ENCODE measurements at places on chromosomes 5 and 9.

- no peak for DNase-seq
Measured at GRCh38 chr5:122774519-122774860, 390 bp upstream of the SNX2 start.

DNA sequence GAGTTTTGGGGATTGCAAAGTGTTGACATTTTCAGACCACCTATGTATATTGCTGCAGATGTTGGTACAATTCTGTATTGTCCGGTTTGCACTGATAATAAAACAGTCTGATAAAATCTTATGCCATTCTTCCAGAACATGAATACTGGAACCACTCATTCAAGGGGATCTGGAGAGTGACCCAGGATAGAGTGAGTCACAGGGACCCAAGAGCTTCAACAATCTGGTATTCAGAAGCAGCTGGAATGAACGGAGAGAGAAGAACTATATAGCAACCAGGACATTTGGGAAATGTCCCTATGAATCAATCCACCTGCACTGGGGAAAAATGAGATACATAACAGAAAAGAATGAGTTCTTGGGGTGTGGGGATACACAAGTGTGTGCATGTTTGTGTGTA is 73.3 kb downstream of the SH3TC2 start:
- DNase-seq: no peak

- DNase-seq: no peak
Measured at GRCh38 chr9:98935071-98935505, 8.6 kb upstream of the COL15A1 start.

GRCh38 chr5:127854520-127854919 is 151.3 kb downstream of the CCDC192 start:
- no peak for DNase-seq

DNA sequence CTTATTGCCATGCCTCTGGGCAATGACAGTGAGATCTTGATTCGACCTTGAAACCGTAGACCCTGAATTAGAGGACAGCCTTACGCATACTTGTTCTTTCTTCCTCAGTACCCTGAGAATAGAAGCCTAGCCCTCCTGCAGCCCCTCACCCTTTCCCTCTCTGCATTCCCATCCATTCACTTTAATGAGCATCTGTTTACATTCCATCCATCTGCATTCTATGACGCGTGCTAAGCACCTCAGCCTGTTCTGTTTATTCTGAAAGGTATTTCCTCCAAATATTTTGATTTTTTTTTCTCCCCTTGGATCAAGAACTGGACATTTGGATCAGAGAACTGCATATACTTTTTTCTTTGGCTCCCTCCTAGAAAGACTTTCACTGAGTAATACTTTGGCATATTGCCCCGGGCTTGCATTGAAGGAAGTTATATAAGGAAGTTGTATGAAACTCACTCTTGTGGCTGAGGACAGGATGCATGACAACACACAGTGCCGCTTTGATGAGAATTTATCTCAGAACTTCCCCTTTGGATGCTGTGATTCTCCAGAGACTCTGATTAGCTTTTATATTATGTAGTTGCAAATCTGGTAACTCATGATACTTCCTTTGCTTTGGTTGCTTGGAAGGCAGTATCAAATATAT is 15.7 kb downstream of the TMEM8B start:
- DNase-seq: no peak

GRCh38 chr9:136977223-136977622 is at the start of gene PTGDS:
Gene PTGDS, plus strand, starts transcription at chr9:136977504. Its CDS starts 75 bp downstream, at chr9:136977579.
- no peak for DNase-seq

GRCh38 chr5:132662004-132662401 is 4.0 kb downstream of the IL13 start:
- DNase-seq: no peak

DNA sequence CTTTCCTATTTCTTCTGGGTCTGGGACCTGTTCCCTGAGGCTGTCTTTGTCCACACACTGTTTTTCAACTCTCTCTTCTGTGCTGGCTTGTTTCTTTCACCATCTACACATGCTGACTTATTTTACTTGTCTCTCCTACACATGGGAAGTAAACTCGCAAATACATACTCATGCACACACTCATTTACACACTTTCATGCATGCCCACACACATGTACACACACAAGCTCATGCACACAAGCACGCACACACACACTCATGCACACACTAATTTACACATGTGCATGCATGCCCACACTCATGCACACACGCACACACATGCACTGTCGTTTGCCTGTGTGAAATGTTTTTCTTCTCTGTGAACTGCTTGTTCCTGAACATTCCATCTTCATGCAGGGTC is 169.0 kb downstream of the IRX2 start:
- DNase-seq: no peak

- DNase-seq: no peak
Measured at GRCh38 chr5:89120719-89121118, 237.7 kb upstream of the MEF2C start.

DNA sequence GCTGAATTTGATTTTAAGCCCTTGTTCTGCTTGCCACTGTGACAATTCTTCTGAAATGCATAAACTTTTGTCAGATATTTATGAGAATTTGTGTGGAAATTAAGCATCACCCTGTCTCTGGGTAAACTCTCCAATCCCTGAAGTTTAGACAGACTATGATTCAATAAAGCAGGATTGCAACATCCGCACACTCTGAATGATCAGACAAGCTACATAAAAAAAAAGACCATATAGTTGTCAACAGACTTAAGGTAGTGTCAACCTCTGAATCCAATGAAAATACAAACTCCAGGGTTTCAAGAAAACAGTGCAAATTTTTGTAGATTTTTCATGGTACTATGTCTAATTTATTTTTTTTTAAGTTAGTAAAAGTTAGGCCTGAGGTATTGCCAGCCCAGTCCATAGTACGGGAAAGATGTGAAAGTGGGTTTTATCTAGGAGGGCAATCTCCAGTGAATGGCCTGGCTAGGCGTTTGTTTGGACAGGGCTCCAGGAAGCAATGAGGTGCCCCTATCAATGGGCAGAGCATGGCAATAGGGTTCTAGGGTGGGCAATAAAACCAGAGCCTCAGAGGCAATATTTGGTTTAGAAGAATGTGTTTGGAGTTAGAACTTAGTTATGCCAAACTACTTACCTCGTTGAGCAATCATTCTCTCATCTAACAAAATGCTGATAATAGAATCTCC is 762.6 kb upstream of the SEMA6A start:
- no peak for DNase-seq

DNA sequence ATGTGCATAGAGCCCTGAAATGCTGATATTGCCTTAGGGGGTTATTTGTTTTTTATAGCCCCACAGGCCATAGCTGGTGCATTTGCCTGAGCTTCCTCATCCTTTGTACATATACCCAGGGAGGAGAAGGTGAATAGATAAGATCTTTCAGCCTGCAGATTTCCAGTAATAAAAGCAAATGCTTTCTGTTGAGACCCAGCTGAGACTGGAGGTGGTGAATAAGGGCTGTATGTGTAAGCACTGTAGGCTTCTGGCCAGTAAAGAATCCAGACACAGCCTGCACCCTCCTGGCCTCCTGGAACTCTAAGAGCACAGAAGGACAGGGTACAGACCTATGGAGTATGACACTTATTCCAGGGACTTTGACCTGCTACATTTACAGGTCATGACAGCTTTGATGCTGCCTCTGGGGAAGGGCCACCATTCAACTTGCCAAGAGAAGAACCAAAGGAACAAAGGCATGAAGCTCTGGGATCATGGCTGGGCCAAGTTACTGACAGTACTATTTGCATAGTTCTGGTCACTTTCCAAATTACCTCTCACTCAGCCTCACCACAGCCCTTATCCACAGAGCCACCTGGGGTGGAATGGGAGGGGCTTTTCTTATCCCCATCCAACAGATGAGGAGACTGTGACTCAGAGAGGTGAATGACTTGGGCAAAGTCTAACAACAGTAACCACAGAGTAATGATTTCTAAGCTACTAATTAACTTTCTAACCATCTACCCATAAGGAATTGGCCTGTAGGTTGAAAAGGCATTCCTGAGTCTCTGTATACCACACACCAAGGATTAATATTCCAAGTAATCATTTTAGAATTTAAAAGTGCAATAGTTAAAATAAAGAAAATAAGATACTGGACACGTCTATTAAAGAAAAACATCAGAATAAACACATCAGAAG is 604.5 kb upstream of the KLF4 start:
- DNase-seq: no peak

- DNase-seq: no peak
Measured at GRCh38 chr5:1371218-1371971, 26.5 kb upstream of the CLPTM1L start.

DNA sequence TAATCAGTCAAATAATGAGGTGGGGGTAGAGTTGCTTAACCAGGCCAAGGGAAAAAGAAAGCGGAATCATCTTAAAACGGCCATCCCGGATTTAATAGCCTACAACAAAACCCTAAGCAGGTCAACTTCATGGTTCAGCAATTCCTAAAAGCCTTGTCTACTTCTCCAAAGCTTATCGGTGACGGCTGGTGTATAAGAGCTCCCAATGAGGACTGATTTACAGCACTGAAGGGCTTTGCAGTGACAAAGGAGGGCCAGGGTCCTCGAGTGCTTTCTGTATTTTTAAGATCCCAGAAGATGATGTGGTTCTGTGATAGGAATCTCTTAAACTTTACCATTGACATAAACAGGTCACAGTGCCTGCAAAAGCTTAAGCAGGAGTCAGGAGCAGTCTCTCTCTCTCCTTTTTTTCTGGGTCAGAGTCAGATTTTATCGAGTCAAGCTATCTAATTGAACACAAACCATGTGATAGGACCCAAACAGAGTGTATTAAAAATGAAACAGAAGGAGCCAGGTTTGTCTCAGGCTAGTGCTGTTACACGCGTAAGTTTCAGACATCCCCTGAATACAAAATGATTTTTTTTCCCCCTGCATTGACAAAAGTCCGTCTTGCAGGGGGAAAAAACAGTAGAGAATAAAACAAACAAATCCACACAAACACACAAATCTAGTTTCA is 663.6 kb upstream of the ZNF608 start:
- no peak for DNase-seq

DNA sequence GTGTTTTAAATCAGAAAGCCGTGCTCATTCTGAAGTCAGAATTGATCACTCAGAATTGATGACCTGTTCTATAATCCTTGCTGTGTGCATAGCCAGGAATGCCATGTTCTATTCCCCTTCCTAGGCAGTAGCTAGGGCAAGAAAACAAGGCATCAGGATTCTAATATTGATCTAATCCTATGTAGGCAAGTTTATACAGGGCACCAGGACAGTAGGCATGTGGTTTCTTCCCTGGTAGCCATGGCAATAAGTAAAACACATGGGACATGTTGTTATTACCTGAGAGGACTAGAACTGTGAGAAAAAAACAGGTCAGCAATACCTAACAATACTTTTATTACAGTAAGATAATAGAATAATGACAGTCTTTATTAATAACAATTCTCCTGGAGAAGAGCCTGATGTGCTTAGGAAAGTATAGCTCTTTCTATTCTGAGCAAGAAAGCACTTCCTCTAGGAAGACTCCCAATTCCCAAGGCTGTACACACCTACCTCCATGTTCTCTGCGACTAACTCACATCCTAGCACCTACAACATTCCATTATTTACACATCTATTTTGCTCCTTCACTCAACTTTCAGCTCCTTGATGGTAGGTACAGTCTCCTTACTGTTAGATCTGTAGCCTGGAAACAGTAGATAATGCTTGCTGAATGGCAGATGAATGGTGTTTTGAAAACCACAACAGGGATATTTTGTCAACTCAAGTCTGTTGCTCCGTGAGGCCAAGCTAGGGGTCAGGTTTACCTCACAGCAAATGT is 70.8 kb downstream of the STX17 start:
- DNase-seq: no peak

DNA sequence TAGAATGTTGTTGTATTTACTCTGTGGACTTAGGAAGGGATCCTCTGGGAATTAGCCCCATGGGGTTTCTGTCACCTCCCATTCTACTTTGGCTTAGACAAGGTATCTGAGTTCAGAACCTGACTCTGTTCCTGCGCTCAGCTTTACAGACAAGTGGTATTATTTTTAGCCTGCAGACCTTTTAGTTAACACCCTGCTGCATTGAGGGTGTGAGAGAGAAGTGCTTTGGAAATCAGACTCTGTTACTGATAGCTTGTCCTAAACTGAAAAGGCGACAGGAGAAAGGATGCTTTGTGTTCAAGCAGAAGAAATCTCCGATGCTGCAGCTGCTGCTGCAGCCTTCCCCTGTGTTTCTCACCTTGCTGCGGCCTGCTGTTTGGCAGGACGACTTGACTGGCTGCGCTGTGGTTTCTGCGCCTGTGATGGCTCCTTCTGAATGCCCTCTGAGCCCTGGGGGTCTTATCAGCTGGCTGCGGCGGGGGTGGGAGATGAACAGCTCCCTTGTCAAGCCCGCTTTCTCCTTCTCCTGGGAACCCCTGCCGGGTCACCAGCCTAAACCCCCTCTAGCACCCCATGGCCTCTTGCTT is 61.9 kb downstream of the PGM5 start:
- DNase-seq: no peak

DNA sequence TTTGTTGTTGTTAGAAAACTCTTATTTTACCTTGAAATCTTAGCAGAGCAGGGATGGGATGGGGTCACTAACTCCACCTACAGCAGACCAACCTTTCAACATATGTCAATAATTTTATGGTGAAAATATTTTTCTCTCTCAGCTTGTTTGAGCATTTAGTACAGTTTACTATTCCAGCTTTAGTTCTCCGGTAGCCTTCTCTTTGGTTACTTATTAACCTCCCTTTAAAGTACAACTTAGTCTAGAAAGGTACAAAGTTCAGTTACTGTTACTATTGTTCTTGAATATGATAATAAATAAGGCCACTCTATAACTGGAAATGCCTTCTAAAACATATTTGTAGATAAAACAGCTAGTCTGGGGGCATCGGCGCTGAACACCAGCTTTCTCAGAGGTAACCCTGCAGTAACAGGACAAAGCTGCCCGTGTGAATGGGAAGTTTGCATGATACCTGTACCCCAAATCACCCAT is 233.3 kb downstream of the PCSK1 start:
- no peak for DNase-seq

- DNase-seq: no peak
Measured at GRCh38 chr9:69211424-69212036, 37.5 kb downstream of the TJP2 start.

DNA sequence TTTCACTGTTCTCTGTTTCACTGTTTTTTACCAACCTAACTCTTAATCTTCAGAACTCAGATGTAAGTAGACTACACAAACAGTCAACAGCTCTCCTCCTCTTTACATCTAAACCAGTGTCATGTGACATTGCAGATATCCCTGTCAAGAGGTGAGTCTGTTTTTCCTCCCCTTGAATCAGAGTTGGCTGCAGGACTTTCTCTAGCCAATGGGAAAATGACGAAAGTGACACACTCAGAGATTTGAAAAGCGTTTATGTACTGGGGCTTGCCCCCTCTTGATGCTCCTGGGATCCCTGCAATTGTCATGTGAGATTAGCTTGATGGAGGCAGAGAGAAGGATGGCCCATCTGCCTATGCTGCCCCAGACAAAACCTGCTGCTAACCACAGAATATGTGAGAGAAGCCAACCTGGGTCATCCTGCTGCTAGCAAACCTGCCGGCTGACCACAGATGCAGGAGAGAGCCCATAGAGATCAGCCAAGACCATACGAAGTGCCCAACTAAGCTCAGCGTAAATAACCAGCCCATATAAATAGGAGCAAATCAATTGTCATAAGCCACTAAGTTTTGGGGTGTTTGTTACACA is 111.1 kb downstream of the ASTN2 start:
- no peak for DNase-seq
